Activated T-helper 1 cell treated with anti-CD3 and anti-CD28 coated beads, Interleukin-2, amount 50 U/mL, for 16 hours (primary cell): ENCODE measurements at places on chromosomes 6 and 20.

GRCh38 chr20:17869295-17869994 lies 99.1 kb downstream of the SNX5 start:
- DNase-seq: no peak

- DNase-seq: no peak
These were observed 36.8 kb downstream of the PMEPA1 start for GRCh38 chr20:57672953-57673575.

GRCh38 chr6:119166024-119166784 lies 87.7 kb upstream of the FAM184A start:
- DNase-seq: no peak

GRCh38 chr6:54800050-54800600 lies 46.4 kb upstream of the FAM83B start:
- DNase-seq: no peak

GRCh38 chr6:30200551-30201281 lies 12.5 kb downstream of the TRIM26 start:
- no peak for DNase-seq
